Left lobe of liver (tissue), 2 donors: ENCODE measurements at places on chromosomes 2 and 18.
A peak's percentile ranks its signal among the peaks of the same experiment; 100 is the strongest.

GRCh38 chr2:120596191-120596811 is 139.4 kb upstream of the GLI2 start:
- peak; percentile 76 for DNase-seq

DNA sequence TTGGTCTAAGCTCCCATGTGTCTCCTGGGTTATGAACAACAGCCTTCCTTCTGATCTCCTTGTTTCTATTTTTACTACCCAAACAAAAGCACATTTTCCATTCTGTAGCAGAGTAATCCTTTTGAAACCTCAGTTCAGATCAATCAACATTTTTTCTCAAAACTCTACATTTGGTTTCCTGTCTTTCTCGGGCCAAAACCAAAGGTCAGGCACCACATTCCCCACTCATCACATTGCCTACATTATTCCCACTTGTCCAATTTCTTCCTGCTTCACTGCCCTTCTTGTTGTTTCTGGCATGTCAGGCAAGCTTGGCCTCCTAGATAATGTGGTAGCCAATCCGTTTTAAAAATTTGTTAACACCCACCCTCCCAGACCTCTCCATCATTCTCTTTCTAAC is 196.8 kb downstream of the PPP1R1C start:
- DNase-seq = no peak

DNA sequence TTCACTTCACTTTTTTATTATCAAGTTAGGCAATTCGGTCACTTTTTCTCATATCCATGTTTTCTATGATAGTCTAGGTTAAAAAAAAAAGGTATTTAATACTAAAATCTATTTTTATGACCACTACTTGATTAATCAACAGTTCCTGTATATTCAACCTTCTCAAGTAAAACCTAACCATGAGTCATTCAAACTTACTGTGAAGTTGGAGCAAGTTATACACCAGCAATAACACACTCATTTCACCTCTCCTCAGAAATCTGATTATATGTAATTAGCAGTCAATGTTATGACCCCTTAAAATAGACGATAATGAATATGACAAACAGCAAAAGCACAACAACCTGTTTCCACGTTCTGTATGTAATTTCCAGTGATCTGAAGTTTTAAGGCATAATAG is 35.0 kb upstream of the ADAM17 start:
- DNase-seq = no peak

GRCh38 chr2:165594935-165595255 is 125.4 kb downstream of the CSRNP3 start:
- no peak for DNase-seq

GRCh38 chr18:58362027-58362575 is 266.8 kb downstream of the ALPK2 start:
- DNase-seq = no peak

DNA sequence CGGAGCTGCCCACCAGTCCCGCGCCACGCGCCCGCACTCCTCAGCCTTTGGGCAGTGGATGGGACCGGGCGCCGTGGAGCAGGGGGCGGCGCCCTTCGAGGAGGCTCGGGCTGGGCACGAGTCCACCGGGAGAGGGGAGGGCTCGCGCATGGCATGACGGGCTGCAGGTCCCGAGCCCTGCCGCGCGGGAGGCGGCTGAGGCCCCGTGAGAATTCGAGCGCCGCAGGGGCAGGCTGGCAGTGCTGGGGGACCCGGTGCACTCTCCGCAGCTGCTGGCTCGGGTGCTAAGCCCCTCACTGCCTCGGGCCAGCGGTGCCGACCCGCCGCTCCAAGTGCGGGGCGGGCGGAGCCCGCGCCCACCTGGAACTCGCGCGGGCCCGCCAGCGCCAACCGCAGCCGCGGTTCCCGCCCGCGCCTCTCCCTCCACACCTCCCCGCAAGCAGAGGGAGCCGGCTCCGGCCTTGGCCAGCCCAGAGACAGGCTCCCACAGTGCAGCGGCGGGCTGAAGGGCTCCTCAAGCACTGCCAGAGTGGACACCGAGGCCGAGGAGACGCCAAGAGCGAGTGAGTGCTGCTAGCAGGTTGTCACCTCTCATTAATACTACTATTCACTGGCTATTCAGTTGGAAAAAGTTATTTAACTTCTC is 3.6 kb upstream of the TTC21B start:
- DNase-seq = peak; percentile 52

DNA sequence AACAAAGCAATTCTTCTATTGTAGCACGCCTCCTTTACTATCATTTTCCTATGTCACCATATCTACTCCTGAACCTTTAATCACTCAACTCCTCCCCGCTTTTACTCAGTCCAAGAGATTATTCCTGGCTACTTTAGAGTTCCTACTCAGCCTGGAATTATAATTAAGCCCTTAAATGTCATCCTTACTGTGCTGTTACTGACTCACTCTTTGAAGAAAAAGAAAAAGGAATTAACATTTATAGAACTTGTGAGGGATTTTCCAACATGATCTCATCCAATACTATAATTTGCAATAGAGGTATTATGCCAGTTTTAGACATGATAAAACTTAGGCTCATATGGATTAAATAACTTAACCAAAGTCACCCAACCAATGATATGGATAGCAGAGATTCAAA is 61.7 kb downstream of the CCDC88A start:
- DNase-seq = no peak

DNA sequence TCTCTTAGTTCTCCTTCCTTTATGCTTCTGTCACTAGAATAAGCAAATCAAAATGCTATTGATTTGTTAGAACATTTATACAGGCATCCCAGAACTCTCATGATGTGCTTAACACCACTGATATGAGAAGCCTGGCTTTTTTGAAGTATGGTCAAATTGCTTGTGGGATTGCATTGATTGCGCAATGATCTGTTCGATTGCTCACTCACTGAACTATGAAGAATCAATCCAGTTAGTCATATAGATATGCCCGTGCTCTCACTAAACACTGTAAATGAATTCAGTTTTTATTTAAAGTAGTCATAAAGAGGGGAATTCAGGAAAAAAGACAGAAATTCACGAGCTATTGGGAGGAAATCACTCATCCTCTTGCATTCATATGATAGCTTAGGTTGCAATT is 1237.8 kb downstream of the SUCLG1 start:
- no peak for DNase-seq

DNA sequence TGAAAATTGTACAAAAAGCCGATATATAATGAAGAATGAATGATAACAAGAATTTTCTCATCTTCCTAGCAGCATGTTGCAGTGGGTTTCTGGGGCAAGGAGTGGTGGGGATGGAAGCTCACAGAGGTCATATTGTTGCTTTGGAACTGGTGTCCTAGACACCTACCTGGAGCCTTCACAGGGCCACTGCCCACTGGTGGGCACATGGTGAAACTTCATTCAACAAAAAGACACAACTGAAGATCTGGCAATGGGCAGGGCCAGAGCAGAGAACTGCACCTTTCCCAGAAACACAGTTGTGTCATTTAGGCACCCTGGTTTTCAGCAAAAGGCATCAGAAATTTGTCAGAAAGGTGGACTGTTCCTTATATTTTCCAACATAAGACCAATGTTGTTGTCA is 115.3 kb downstream of the FHOD3 start:
- DNase-seq = no peak

- DNase-seq = peak; percentile 61
Measured at GRCh38 chr2:204325468-204325867, 219.8 kb upstream of the PARD3B start.

DNA sequence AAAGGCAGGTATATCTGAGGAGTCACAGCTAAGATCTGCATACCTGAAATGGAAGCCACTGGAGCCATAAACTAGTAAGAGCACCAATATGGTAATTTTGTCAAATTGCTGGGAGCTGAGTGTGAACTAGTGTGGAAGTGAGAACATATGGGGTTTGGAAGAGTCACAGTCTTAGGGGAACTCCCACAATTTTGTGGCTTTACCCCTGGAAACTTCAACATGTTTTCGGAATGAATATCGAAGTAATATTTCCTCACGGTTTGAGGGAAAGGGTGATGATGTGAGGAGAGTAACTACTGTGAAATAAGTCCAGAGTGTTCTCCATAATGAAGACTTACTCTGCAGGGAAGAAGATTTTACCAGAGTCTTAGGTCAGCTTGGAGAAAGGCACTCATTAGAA is 565.9 kb downstream of the RIT2 start:
- DNase-seq = no peak

- no peak for DNase-seq
Measured at GRCh38 chr2:3075991-3076340, 301.7 kb downstream of the EIPR1 start.

GRCh38 chr2:86237172-86237571 is 37.9 kb downstream of the MRPL35 start:
- no peak for DNase-seq

GRCh38 chr2:224925810-224926100 is 116.5 kb downstream of the DOCK10 start:
- no peak for DNase-seq

- no peak for DNase-seq
Measured at GRCh38 chr18:61080954-61081528, 252.2 kb upstream of the CDH20 start.

DNA sequence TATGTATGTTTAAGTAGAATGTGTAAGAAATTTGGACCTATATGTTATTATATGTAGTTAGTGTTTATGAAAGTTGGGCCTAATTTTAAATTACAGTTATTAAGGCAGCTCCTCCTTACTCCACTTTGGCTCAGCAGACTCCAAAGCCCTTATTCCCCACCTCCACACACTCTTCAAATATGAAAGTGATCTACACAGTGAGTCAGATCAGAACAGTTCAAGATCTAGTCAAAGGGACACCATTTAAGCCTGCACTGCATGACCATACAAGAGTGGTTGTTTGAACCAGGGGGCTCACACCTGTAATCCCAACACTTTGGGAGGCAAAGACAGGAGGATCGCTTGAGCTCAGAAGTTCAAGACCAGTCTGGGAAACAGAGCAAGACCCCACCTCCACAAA is 21.2 kb upstream of the PMAIP1 start:
- DNase-seq = no peak

- DNase-seq = no peak
Measured at GRCh38 chr2:159891917-159892730, 94.1 kb upstream of the CD302 start.

DNA sequence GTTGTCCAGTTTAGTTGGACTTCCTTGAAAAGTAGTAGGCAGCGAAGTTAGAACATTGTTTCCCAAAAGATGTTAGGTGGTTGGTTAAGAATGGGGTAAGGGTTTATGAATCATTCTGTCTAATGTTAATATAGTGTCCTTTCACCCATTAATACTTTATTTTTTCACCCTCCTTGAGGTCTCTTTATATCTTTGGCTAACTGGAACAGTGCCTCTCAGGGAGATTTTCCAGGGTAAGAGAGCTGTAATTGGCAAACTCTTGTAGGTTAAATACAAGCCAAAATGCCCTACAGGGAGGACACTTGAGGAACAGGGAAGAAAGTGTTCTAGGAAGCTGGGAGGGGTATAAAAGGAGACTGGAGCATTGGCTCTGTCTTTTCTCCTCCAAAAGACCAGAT is 22.3 kb downstream of the C18orf63 start:
- no peak for DNase-seq

DNA sequence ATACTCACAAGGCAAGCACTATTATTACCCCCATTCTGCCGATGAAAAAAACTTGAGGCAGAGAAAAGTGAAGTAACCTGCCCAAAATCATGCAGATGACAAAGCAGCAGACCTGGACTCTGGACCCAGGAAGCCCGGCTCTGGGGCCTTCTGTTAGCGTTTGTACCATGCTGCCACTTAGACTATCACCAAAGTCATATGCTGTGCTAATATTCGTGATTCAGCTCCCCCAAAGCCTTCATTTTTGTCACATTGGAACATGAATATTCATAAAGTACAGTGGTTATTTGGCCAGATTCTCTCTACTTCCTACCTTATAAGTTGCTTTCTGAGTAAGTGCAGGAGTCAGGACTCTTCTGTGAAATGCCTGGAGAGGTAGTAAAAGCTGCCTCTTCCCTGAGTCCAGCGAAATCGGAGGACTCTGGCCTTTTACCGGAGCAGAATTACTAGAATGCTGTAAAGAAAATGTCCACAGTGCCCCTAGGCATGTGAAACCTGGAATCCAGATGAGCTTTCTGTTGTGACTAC is 86.7 kb downstream of the FTCDNL1 start:
- no peak for DNase-seq

DNA sequence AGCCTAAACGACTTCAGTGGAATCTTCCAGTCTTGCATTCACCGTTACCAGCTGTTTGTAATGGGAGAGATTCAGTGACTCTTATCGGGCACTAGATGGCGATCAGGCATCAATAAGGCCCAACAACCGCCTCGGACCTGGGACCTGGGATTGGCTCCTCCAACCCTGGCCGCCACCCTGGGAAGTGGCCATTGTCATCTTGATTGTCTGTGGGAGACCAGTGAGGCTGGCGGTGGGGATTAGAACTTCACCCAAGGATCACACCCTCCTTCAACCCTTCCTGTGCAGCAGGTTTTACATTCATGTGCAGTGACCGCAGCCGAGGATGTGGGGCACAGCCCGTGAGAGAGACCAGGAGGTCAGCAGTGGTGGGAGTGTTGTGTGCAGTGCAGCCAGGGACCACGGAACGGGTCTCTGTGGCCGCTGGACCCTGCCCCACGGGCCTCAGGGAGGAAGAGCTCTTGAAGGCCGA is 85.3 kb downstream of the SPP2 start:
- DNase-seq = peak; percentile 58

DNA sequence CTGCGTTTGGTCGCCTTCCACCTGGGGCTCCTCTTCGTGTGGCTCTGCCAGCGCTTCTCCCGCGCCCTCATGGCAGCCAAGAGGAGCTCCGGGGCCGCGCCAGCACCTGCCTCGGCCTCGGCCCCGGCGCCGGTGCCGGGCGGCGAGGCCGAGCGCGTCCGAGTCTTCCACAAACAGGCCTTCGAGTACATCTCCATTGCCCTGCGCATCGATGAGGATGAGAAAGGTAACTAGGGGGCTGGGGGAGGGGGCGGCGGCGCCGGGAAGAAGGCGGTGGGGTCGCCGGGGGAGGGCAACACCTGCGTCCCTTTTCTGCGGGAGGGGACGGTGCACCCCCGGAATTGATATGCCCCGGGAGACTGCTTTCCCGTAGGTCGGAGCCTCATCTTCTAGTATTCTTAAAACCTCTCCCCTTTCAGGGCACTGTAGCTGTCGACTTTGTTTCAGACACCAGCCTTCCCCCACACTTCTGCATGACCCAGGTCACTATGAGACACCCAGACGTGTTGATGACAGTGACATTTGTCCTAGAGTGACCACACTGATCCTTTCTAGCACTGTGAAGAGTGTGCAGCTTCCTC is 755 bp downstream of the SPAST start:
- no peak for DNase-seq

DNA sequence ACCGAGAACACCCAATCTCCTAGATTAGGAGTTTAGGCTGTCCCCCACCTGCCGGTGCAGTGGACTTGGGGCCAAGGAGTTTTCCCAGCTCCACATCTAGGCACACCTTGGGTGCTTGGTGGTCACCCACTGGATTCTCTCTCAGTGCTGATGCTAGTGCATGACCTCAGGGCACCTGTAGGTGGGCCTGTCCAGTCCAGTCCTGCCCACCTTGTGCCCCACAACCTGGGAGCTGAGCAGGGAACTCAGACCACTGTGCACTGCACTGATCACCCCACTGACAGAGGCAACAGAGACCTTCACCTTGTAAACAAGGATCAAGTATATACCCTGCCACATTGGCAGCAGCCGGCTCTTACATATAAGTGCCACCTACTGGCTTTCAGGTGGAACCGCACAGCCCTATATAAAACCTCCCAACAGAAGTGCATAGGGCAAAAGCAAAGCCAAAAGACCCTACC is 12.7 kb upstream of the CDH19 start:
- DNase-seq = no peak
